ENCODE measurements at places on chromosomes 2 and 18. TPM values are rescaled to one million over a fixed set of nuclear protein-coding genes. Genes with fewer than 3 reads are reported as not detected.
A peak's percentile ranks its signal among the peaks of the same experiment; 100 is the strongest.

DNA sequence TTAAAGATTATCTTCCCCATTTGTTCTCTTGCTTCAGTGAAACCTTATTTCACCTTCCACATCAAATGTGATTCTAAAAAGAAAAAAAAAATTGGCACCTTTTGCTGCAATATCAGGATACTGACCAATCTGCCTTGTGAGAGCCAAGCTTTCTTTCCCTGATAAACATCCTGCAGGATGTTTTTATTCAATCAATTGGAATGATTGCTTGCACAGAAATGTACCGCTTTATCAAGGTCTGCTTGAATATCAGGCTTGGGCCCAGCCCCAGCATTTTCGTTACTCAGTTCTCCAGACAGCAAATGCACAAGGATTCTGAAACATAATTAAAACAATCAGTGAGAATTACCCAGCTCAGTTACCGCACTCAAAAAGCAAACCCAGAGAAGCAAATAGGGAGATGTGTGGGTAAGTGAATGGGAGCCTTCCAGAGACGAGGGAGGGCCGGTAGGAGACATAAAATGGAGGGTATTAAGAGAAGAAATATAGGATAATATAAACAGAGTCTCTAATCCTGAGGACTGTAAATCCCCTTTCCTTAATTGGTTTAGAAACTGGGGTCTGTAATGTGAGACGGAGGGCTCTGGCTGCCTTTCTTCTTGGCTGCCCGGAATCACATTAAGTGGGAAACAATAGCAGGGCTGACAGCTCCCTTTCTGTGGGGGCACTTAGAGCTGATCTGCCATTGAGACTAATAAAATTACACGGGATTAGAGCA lies 291.8 kb downstream of the ICOS start:
- DNase-seq, result no peak

Gene VIL1
- total RNA-seq, result not detected

Gene CAPN14
- 0.17 TPM for total RNA-seq

DNA sequence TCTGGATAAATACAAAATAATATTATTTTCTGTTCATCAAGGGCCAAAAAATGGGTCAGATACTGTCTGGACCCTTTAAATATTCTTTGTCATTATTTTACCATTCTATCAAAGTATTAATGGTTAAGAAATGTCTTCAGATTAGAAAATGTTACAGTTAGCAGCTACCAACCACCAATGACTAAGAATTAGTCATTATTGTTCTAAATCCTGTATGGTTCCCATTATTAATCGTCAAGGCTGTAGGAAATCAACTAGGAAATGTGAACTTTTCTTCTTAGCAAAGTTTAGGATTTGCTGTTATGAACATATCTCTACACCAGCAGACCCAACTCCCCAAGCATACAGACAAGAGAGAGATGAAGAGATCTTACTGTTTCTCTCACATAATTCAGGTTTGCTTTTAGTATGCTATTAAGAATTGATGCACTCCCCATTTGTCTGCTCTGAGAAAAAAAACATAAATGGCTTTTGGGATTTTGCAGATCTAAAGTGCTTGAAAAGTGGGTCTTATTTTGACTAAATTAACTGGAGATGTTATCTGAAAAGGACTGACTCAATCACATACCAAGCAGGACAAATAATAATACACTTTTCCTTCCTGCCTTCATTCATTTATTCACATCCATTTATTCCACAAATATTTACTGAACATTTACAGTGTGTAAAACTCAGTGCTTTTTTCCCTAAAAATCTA lies 147.7 kb downstream of the PPP1R1C start:
- DNase-seq, result peak; percentile 45

DNA sequence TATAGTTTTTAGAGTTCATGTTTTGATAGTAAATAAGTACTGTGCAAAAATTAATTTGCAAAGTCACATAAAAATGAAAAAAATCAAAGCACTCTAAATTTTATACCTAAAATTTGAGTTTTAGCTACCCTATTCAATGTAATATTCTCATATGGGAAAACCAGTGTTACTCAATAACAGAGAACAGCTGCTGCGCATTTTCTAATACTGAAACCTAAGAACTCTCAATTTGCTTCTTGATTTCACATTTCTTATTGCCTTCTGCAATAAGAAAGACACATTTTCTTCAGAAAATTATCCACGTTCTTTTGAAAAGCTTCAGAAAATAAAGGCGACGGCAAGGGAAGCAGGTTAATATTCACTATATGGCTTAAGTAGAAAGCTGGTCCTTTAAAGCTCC lies 199.1 kb upstream of the CCDC150 start:
- no peak for DNase-seq

DNA sequence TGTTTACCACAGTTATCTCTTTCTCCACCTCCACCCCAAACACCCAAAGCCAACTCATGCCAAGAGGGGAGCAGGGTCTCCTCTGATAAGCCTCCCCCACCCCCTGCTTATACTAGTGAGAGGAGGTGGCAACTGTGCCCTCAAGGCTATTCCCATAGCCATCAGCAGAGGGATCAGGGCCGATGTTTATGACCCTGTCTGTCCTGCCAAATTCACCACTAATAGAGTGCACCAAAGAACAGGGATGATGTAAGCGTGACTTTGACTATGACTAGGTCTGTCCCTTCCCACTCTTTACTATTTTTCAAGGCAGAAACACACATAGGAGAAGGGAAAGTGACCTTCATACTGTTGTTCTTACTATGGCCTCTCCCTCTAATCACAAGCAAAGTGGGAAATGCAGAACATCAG lies 74.6 kb downstream of the CLHC1 start:
- peak; percentile 13 for DNase-seq

- no peak for DNase-seq
These were observed 250.3 kb downstream of the ERBB4 start for GRCh38 chr2:212288308-212288707.

Gene MPP4
- 0.16 TPM for total RNA-seq

DNA sequence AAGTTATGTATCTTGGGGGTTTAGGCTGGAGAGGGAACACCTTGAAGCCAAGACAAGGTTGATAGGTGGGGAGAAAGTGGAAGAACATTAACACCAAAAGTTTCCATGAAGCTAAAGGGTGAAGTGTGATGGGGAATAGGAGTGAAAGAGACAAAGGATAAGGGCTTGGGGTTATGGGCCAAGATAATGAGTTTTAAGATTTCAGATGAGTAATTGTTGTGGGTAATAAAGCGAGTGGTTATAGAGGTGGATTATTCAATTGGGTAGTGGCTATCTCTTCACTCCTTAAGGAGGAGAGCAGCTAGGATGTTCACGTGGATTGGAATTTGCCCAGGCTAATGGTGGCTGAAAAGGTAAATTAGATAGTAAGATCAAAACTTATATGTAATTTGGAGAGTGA lies 29.8 kb downstream of the EML4 start:
- no peak for DNase-seq

- no peak for DNase-seq
These were observed 26.9 kb upstream of the YWHAQ start for GRCh38 chr2:9657731-9658130.

Gene MAPRE3
- total RNA-seq, result 25.0 TPM

DNA sequence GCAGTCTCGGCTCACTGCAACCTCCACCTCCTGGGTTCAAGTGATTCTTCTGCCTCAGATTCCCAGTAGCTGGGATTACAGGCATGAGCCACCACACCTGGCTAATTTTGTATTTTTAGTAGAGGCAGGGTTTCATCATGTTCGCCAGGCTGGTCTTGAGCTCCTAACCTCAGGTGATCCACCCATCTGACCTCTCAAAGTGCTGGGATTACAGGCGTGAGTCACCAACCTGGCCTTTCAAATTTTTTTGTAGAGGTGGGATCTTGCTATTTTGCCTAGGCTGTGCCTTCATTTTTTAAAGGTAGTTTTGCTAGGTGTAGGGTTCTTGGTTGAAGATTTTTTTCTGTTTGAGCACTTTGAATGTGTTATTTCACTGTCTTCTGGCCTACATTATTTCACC lies 6.2 kb downstream of the HAUS1 start:
- DNase-seq, result peak; percentile 29

- DNase-seq, result no peak
These were observed 48.2 kb upstream of the TAF1B start for GRCh38 chr2:9795071-9795470.

DNA sequence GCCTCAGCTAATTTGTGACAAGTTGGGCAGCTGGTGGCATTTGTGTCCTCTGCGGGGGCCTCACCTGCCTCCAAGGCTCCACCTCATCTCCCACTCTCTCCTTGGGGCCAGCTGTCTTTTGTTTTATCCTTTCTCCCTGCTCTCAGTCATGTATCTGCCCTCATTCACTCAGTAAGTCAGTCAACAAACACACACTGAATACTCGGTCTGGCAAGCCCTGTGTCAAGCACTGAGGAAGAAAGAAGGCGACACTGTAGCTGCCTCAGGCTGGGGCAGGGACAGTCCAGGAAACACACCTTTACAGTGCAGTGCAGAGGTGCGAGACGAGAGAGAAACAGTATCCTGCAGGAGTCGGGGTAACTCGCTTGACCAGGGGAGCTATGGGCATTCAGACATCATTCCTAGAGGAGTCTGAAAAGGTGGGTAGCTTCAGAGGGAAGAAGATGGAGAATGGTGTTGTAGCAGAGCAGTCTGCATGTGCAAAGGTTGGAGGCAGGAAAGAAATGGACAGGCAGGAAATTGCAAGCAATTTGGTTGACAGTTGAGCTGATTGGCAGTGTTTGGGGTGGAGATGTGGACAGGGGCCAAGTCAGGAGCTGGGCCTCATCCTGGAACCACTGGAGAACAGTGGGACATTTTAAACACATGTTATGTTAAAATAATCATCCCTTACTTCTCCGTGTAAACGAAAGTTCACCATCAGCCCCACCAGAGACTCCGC lies 34.9 kb downstream of the SCTR start:
- no peak for DNase-seq

Gene DHX57
- total RNA-seq, result 21.7 TPM

- DNase-seq, result no peak
These were observed 41.1 kb downstream of the C1QL2 start for GRCh38 chr2:119117408-119117807.

Gene SULT1C2
- not detected for total RNA-seq

Gene GALR1
- not detected for total RNA-seq

DNA sequence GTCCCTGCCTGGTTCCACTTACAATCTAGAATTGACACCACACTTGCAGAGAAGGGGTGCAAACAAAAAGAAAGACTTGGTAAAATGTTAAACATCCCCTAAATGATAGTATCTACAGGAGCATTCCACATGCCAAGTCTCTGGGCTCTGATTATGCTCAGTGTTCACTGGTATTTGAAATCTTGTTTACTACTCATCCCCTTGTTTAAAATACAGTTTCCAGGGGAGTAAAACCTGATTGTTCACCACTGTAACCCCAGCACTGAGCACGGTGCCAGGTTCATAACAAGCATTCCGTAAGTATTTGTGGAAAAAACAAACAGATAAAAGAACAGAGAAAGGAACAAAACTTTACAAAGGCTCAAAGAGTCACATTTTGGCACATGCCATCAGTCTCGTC lies 11.7 kb downstream of the EPB41L3 start:
- no peak for DNase-seq

Gene POTEC
- not detected for total RNA-seq

GRCh38 chr2:178804791-178805190 lies 2.4 kb downstream of the TTN start:
- DNase-seq, result peak; percentile 19

GRCh38 chr2:150133623-150134022 lies 353.8 kb downstream of the RND3 start:
- peak; percentile 98 for DNase-seq

DNA sequence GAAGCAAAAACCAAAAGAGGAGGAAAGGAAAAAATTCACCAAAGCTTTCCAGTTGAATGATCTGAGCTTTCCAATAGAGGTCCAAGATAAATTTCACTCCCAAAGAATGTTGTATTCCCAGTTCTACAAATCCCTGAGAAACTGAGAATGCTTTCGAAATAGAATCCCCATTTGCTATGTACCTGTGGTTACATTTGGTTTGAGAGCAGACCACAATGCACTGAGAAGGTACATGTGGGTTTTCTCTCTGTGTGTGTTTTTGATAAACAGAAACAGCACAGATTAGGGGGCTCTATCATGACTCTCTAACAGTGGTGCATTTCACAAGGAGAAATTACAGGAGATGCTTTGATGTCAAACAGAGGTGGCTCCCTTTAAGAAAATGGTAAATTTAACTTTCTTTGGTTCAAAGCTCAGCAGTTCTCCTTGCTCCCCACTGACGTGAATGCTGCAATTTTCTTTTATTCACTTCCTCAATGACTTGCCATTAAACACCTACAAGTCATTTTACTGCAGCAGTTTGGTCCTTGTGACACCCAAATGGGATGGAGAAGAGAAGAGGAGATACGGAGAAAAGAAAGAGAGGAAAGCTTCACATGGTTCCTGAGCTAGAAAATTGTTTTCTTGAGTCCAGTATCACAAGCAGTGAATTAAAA lies 108.7 kb downstream of the EPHA4 start:
- DNase-seq, result no peak

DNA sequence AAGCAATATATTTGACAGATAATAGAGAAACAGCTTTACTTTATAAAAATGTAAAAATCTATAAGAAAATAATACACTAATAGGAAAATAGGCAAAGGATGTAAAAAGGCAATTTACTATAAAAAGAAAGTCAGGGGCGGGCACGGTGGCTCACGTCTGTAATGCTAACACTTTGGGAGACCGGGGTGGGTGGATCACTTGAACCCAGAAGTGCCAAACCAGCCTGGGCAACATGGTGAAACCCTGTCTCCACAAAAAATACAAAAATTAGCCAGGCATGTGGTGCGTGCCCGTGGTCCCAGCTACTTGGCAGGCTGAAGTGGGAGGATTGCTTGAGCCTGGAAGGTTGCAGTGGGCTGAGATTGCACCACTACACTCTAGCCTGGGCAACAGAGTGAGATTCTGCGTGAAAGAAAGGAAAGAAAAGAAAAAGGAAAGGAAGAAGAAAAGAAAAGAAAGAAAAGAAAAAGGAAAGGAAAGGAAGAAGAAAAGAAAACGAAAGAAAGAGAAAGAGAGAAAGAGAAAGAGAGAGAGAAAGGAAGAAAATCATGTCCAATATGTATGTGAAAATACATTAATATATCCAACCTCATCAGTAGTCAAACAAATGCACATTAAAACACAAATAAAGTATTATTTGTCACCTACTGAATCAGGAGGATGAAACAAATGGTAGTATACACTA lies 65.1 kb downstream of the ADD2 start:
- no peak for DNase-seq

DNA sequence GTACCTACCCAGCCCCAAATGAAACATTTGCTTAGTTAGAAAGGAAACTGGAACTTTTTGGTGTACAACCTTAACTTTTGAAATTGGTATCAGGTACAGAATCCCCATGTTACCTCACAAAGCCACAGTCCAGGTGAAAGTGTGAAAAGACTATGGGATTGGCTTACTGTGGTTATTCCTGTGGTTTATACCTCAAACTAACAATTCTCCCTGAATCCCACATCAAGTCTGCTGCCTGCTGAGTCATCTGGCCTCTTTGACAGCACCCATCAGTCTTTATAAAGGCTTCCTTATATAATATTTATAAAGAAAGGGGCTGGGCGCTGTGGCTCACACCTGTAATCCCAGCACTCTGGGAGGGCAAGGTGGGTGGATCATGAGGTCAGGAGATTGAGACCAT lies 164.6 kb downstream of the TMEM247 start:
- peak; percentile 93 for DNase-seq

GRCh38 chr2:209321581-209321980 lies 102.3 kb upstream of the MAP2 start:
- DNase-seq, result no peak

All from mammary epithelial cell (primary cell).